ENCODE measurements at places on chromosomes 2 and 18.

- no peak overlapping the region for H3K27ac ChIP-seq
- H3K36me3 ChIP-seq, result no peaks in the 10 kb centered on the region
- peaks cover 6% of the 10 kb centered on the region for H3K4me1 ChIP-seq
- peak; percentile 14 for DNase-seq
- no peaks in the 10 kb centered on the region for H3K27me3 ChIP-seq
Measured at GRCh38 chr2:168002021-168002553, 245.3 kb downstream of the STK39 start.

DNA sequence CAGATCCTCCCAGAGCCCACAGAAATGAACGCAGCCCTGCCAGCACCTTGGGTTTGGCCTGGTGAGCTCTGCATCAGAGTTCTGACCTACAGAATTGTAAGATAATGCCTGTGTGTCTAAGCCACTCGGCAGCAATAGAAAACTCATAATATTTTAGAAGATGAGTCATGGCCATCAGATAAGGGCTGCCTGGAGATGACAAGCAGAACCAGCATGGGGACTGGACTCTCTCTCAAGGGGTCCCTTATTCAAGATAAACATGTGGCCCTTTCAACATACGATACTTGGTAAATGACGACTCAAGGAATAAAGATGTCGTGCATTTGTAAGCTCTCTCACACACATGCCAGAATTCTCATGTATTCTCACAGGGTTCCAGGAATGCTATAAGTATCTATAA is 8.5 kb upstream of the AGAP1 start:
- H3K4me3 ChIP-seq, result no peak overlapping the region
- H3K4me1 ChIP-seq, result no peaks in the 10 kb centered on the region
- no peaks in the 10 kb centered on the region for H3K36me3 ChIP-seq
- no peak for DNase-seq
- no peak overlapping the region for H3K27ac ChIP-seq
- H3K27me3 ChIP-seq, result no peaks in the 10 kb centered on the region

GRCh38 chr2:216504376-216504762 is 5.7 kb downstream of the RPL37A start:
- no peak overlapping the region for H3K4me3 ChIP-seq
- H3K27ac ChIP-seq, result no peak overlapping the region
- H3K27me3 ChIP-seq, result no peaks in the 10 kb centered on the region
- no peak for DNase-seq
- H3K36me3 ChIP-seq, result peaks cover 14% of the 10 kb centered on the region

GRCh38 chr2:202102425-202103000 is 29.5 kb downstream of the KIAA2012 start:
- no peak for DNase-seq
- no peak overlapping the region for H3K4me3 ChIP-seq
- no peaks in the 10 kb centered on the region for H3K36me3 ChIP-seq
- peaks cover 12% of the 10 kb centered on the region for H3K4me1 ChIP-seq

DNA sequence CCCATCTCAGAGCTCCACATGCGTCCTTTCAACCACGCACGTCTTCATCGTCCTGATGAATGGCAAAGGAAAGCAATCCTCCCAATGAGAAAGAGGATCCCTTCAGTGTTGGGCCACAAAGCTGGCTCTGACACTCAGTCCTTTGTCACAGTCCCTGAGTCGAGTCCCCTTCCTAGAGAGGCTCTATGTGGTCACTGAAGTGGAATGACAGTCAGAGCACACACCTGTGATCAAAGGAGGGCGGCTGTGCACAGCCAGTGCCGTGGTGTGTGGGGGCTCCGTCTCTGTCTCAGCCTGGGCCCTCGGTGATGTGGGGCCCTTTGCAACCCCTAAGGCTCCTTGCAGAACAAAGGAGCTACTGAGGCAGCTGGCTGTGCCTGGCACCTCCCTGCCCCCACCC is 157.3 kb upstream of the APCDD1 start:
- DNase-seq, result no peak
- no peak overlapping the region for H3K27ac ChIP-seq
- no peaks in the 10 kb centered on the region for H3K4me1 ChIP-seq
- no peak overlapping the region for H3K4me3 ChIP-seq

- no peak overlapping the region for H3K27ac ChIP-seq
- H3K4me3 ChIP-seq, result no peak overlapping the region
- no peaks in the 10 kb centered on the region for H3K27me3 ChIP-seq
- no peak for DNase-seq
Measured at GRCh38 chr2:207142461-207142860, 23.3 kb downstream of the KLF7 start.

GRCh38 chr18:35968278-35968880 is 4.1 kb upstream of the RMP24 start:
- no peak overlapping the region for H3K4me3 ChIP-seq
- no peak for DNase-seq
- H3K27me3 ChIP-seq, result no peaks in the 10 kb centered on the region
- H3K36me3 ChIP-seq, result no peaks in the 10 kb centered on the region
- peaks cover 4% of the 10 kb centered on the region for H3K4me1 ChIP-seq

- no peak overlapping the region for H3K27ac ChIP-seq
- no peak overlapping the region for H3K4me3 ChIP-seq
- H3K36me3 ChIP-seq, result no peaks in the 10 kb centered on the region
- no peaks in the 10 kb centered on the region for H3K4me1 ChIP-seq
- no peak for DNase-seq
- H3K27me3 ChIP-seq, result no peaks in the 10 kb centered on the region
Measured at GRCh38 chr2:223503746-223504145, 98.4 kb downstream of the SCG2 start.

- H3K27ac ChIP-seq, result no peak overlapping the region
- no peaks in the 10 kb centered on the region for H3K4me1 ChIP-seq
- H3K4me3 ChIP-seq, result no peak overlapping the region
- no peak for DNase-seq
- H3K36me3 ChIP-seq, result no peaks in the 10 kb centered on the region
- H3K27me3 ChIP-seq, result no peaks in the 10 kb centered on the region
Measured at GRCh38 chr2:229297247-229297646, 26.2 kb upstream of the PID1 start.

- no peaks in the 10 kb centered on the region for H3K4me1 ChIP-seq
- no peaks in the 10 kb centered on the region for H3K27me3 ChIP-seq
- DNase-seq, result no peak
- H3K36me3 ChIP-seq, result no peaks in the 10 kb centered on the region
- H3K27ac ChIP-seq, result no peak overlapping the region
Measured at GRCh38 chr2:240328526-240328925, 106.9 kb upstream of the GPC1 start.

DNA sequence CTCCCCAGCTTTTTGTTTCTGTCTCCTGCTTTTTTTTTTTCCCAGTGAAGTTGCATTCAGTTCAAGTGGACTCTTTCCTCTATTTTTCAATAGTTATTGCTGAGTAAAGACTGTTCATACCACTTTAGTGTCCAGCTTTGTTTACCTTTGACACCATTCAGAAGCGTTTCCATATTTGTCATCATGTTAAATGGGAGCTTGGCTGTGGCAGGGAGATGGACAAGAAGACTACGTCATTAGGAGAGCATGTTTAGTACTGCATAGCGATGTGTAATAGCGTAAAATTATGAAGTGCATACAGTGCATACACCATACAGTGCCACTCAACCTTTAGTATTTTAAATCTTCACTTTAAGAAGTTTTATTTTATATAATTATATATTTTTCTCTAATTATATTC is 655.9 kb downstream of the DCC start:
- H3K4me1 ChIP-seq, result no peaks in the 10 kb centered on the region
- H3K27me3 ChIP-seq, result no peaks in the 10 kb centered on the region
- no peak for DNase-seq
- H3K36me3 ChIP-seq, result no peaks in the 10 kb centered on the region
- no peak overlapping the region for H3K27ac ChIP-seq
- H3K4me3 ChIP-seq, result no peak overlapping the region

- H3K36me3 ChIP-seq, result no peaks in the 10 kb centered on the region
- no peaks in the 10 kb centered on the region for H3K27me3 ChIP-seq
- peak overlapping the region; percentile 99 for H3K27ac ChIP-seq
- peak overlapping the region; percentile 84 for H3K4me3 ChIP-seq
- DNase-seq, result no peak
Measured at GRCh38 chr18:3449512-3450011, 410 bp upstream of the TGIF1 start.

GRCh38 chr18:57519668-57520424 is 66.7 kb downstream of the FECH start:
- H3K4me3 ChIP-seq, result no peak overlapping the region
- H3K4me1 ChIP-seq, result no peaks in the 10 kb centered on the region
- no peaks in the 10 kb centered on the region for H3K27me3 ChIP-seq
- H3K27ac ChIP-seq, result no peak overlapping the region
- no peaks in the 10 kb centered on the region for H3K36me3 ChIP-seq

GRCh38 chr2:70709275-70710037 is 58.5 kb downstream of the ADD2 start:
- H3K36me3 ChIP-seq, result no peaks in the 10 kb centered on the region
- DNase-seq, result no peak
- H3K4me3 ChIP-seq, result no peak overlapping the region
- H3K27me3 ChIP-seq, result no peaks in the 10 kb centered on the region
- H3K4me1 ChIP-seq, result no peaks in the 10 kb centered on the region

DNA sequence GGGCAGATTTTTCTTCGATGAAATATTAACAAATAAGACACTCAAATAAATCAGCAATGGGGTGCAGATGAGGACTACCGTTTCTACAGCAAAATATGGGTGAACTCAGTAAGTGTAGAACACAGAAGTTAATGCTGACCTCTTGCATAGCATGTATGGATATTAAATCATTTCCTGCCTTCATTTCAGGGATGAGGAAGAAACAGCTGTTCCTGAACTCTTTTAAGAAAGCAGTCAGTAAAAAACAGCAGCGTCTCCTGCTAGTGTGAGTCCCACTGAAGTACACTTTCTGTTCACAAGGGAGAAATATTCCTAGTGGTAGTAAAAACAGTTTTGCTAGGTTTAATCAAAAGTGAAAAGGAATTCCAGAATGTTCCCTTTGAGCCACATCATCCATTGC is 379.0 kb downstream of the ZEB2 start:
- H3K4me1 ChIP-seq, result no peaks in the 10 kb centered on the region
- no peak overlapping the region for H3K4me3 ChIP-seq
- DNase-seq, result no peak
- no peak overlapping the region for H3K27ac ChIP-seq
- no peaks in the 10 kb centered on the region for H3K27me3 ChIP-seq

GRCh38 chr2:15704086-15704787 is 112.6 kb downstream of the DDX1 start:
- H3K27me3 ChIP-seq, result no peaks in the 10 kb centered on the region
- no peak overlapping the region for H3K4me3 ChIP-seq
- DNase-seq, result no peak
- no peak overlapping the region for H3K27ac ChIP-seq
- H3K36me3 ChIP-seq, result no peaks in the 10 kb centered on the region

DNA sequence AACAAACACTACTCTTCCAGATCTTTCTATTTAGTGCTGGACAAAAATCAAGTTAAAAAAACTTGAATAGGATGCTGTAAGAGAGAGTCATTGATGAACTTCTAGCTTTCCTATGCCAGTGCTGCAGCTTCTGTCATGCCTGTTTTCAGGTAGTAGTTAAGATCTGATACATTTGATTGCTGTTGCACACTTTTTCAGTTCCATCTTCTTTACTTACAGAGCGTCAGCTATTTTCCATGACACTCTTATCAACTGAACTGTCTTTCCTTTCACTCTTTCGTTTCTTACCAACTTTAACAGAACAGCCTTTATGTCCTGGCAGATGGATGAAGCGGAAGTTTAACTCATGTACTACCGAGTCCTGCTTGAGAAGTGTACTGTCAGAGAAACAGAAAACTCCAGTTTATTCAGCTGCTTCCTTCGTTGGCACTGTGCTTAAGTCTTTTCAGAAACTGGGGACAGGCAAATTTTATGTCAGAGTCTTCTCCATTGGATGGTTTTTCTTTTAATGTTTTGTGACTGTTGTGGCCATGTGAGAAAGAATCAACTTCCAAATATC is 145.9 kb upstream of the KLHL14 start:
- no peaks in the 10 kb centered on the region for H3K27me3 ChIP-seq
- DNase-seq, result no peak
- no peaks in the 10 kb centered on the region for H3K4me1 ChIP-seq
- H3K27ac ChIP-seq, result no peak overlapping the region
- no peaks in the 10 kb centered on the region for H3K36me3 ChIP-seq

DNA sequence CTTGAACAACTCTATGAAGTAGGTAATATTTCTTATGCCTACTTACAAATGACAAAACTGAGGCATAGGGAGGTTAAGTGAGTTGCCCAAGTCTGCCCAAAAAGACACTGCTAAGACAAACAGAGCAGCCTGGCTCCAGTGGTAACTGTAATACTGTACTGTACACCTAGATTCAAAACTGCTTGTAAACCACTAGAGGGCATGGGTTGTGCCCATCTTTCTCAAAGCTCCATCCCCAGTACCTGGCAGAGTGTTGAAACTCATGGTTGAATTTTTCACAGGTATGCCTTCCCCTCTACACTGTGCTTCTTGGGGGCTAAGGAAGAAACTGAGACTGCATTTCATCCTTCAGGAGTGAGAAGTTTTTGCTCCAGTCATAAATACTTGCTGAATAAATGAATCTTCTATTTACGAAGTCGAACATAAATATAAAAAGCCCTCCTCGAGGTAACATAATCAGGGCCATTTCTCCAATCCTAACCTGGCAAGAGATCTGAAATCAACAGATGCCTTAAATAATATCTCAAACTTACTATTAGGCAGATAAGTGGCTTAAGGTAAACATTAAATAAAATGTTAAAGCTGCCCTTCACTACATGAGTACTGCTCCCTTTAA is 2.0 kb downstream of the PPP4R1 start:
- peak overlapping the region; percentile 99 for H3K27ac ChIP-seq
- peak; percentile 61 for DNase-seq
- peaks cover 25% of the 10 kb centered on the region for H3K4me1 ChIP-seq
- H3K36me3 ChIP-seq, result no peaks in the 10 kb centered on the region
- H3K4me3 ChIP-seq, result peak overlapping the region; percentile 8

GRCh38 chr2:118661179-118661578 is 186.3 kb downstream of the EN1 start:
- no peak overlapping the region for H3K27ac ChIP-seq
- no peak overlapping the region for H3K4me3 ChIP-seq
- no peaks in the 10 kb centered on the region for H3K27me3 ChIP-seq
- H3K4me1 ChIP-seq, result no peaks in the 10 kb centered on the region
- H3K36me3 ChIP-seq, result no peaks in the 10 kb centered on the region

DNA sequence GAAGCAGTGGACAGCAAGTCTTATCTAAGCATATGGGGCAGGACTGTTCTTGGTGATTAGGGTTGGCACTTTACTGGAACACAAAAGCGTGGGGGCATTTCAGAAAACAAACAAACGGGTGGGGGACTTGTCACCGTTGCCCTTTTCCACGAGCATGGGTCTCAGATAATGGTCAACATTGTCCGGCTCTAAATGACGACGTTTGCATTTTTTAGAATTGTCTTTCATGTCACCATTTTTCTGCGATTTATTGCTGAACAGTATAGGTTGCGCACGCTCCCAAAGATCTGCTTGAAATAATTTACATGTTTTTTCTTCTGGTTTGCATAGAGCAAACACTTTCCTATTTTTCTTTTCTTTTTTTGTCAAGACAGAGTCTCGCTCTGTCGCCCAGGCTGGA is 46.6 kb upstream of the TBC1D8 start:
- no peak overlapping the region for H3K4me3 ChIP-seq
- H3K36me3 ChIP-seq, result no peaks in the 10 kb centered on the region
- no peak for DNase-seq
- no peak overlapping the region for H3K27ac ChIP-seq

GRCh38 chr18:79211844-79212243 is 142.7 kb downstream of the ATP9B start:
- no peak for DNase-seq
- no peak overlapping the region for H3K27ac ChIP-seq
- no peak overlapping the region for H3K4me3 ChIP-seq
- H3K4me1 ChIP-seq, result peaks cover 4% of the 10 kb centered on the region
- no peaks in the 10 kb centered on the region for H3K36me3 ChIP-seq

GRCh38 chr2:68385220-68385906 is 20.3 kb downstream of the PLEK start:
- no peaks in the 10 kb centered on the region for H3K4me1 ChIP-seq
- H3K4me3 ChIP-seq, result no peak overlapping the region
- DNase-seq, result no peak
- no peak overlapping the region for H3K27ac ChIP-seq
- H3K36me3 ChIP-seq, result no peaks in the 10 kb centered on the region
- peaks cover 9% of the 10 kb centered on the region for H3K27me3 ChIP-seq

Data from hepatocyte (in vitro differentiated cells).